ENCODE measurements at places on chromosomes 1 and 21.
A peak's percentile ranks its signal among the peaks of the same experiment; 100 is the strongest.

DNA sequence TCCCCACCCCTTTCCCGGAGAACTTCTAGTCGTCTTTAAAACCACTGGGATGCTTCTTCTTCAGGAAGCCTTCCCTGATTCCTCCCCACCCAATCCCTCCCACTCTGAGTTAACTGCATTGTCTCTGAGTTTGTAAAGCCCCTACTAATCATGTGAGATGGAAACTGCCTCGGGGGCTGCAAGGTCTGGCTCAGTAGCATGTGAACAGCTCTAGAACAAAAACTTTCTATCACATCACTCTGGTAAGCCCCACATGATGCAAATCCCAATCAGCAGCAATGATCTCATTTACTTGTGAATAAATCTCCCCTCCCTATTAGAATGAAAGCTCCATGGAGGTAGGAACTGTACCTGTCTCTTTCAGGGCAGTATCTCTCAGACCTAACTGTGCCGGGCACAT is 141.0 kb upstream of the JUN start:
- no peak overlapping the region for H3K27ac ChIP-seq
- H3K36me3 ChIP-seq, result no peaks in the 10 kb centered on the region
- peaks cover 70% of the 10 kb centered on the region for H3K4me1 ChIP-seq

- DNase-seq, result no peak
- H3K4me1 ChIP-seq, result no peaks in the 10 kb centered on the region
- no peak overlapping the region for H3K4me3 ChIP-seq
- no peaks in the 10 kb centered on the region for H3K36me3 ChIP-seq
- peaks cover 44% of the 10 kb centered on the region for H3K27me3 ChIP-seq
- H3K27ac ChIP-seq, result no peak overlapping the region
These were observed 209.7 kb downstream of the SETD4 start for GRCh38 chr21:35850542-35851103.

DNA sequence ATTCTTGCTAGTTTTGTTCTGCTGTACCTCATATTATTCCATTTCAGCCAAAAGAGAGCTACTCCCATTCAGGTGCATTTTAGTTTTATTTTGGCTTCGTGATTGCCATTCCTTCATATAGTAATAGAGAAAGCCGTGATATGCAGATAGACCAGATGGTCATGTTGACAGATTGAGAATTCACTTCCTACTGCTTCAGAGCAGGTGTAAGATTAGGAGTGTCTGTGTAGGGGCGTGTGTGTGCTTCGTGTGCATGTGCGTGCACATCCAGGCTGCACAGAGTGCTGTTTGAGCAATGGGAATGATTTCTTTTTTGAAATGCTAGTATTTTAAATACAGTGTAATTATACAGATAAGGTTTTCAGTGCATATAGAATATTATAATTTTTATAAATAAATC is 10.3 kb downstream of the NFIA start:
- H3K36me3 ChIP-seq, result peaks cover 48% of the 10 kb centered on the region
- no peak overlapping the region for H3K27ac ChIP-seq
- no peaks in the 10 kb centered on the region for H3K27me3 ChIP-seq
- no peak for DNase-seq
- H3K4me1 ChIP-seq, result peaks cover 42% of the 10 kb centered on the region

GRCh38 chr1:48061162-48062136 is 64.3 kb upstream of the TRABD2B start:
- peak; percentile 78 for DNase-seq
- H3K4me1 ChIP-seq, result no peaks in the 10 kb centered on the region
- no peak overlapping the region for H3K27ac ChIP-seq
- peaks cover under 1% of the 10 kb centered on the region for H3K36me3 ChIP-seq
- no peak overlapping the region for H3K4me3 ChIP-seq
- H3K27me3 ChIP-seq, result no peaks in the 10 kb centered on the region

GRCh38 chr21:43210454-43211071 is 41.8 kb downstream of the CRYAA start:
- H3K4me1 ChIP-seq, result no peaks in the 10 kb centered on the region
- H3K27ac ChIP-seq, result peak overlapping the region; percentile 6

DNA sequence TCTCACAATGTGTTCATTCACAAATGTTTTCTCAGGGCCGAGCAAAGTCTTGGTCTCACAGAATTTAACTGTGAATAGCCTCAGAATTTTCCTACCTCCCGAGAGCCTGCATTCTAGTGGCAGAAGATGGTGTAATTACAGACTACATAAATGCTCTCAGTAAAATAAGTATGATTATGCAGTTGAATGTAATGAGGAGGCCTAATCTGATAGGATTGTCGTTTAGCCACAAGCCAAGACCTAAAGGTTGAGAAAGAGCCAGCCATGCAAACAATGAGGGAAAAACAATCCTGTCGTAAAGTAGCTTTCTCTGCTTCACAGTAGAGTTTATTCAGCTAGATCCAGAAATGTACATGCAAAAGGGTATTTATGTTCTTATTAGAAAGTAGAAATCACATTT is 607.8 kb upstream of the B3GALT2 start:
- H3K36me3 ChIP-seq, result no peaks in the 10 kb centered on the region
- H3K4me1 ChIP-seq, result no peaks in the 10 kb centered on the region
- H3K4me3 ChIP-seq, result no peak overlapping the region
- H3K27me3 ChIP-seq, result no peaks in the 10 kb centered on the region
- DNase-seq, result no peak
- H3K27ac ChIP-seq, result no peak overlapping the region

GRCh38 chr1:159229260-159229885 is 24.7 kb downstream of the ACKR1 start:
- peak overlapping the region; percentile 20 for H3K27ac ChIP-seq
- no peak for DNase-seq
- H3K4me3 ChIP-seq, result no peak overlapping the region
- H3K27me3 ChIP-seq, result no peaks in the 10 kb centered on the region
- peaks cover 27% of the 10 kb centered on the region for H3K4me1 ChIP-seq

DNA sequence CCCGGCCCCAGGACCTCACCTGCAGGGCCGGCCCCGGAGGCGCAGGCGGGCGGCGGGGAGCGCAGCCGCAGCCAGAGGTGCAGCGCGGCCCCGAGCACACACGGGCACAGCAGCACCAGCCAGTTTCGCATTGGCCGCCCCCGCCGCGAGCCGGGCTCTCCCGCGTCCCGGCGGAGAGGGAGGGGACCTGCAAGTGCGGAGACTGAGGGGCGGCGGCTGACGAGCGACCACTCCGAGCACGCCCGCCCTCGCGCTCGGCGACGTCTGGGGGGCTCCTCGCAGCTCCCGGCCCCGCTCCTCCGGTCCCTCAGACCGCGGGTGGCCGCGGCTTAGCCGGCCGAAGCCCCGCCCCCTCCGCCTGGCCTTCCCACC is at the start of gene B3GALNT2:
Gene B3GALNT2 (minus strand): TSS at position 331 of the 372 bp plus-strand sequence. CDS start 200 bp downstream, at position 131.
- peaks cover 6% of the 10 kb centered on the region for H3K36me3 ChIP-seq
- no peaks in the 10 kb centered on the region for H3K27me3 ChIP-seq
- H3K4me3 ChIP-seq, result peak within 1 kb of the TSS; percentile 97
- H3K27ac ChIP-seq, result peak within 1 kb of the TSS; percentile 98
- no peak for DNase-seq

GRCh38 chr1:51963592-51964308 is 26.8 kb downstream of the RAB3B start:
- H3K4me3 ChIP-seq, result no peak overlapping the region
- peaks cover 5% of the 10 kb centered on the region for H3K4me1 ChIP-seq
- H3K27me3 ChIP-seq, result peaks cover 13% of the 10 kb centered on the region
- no peak for DNase-seq

GRCh38 chr21:34623516-34623915 is 8.6 kb upstream of the RCAN1 start:
- H3K27me3 ChIP-seq, result peaks cover 59% of the 10 kb centered on the region
- H3K4me3 ChIP-seq, result no peak overlapping the region
- H3K36me3 ChIP-seq, result no peaks in the 10 kb centered on the region
- H3K27ac ChIP-seq, result no peak overlapping the region

- no peak for DNase-seq
- H3K27me3 ChIP-seq, result no peaks in the 10 kb centered on the region
- H3K36me3 ChIP-seq, result no peaks in the 10 kb centered on the region
- H3K4me3 ChIP-seq, result no peak overlapping the region
- peaks cover 16% of the 10 kb centered on the region for H3K4me1 ChIP-seq
These were observed 9.6 kb downstream of the TENT5C start for GRCh38 chr1:117615474-117615873.

- peak overlapping the region; percentile 33 for H3K4me3 ChIP-seq
- peak overlapping the region; percentile 83 for H3K27ac ChIP-seq
- H3K27me3 ChIP-seq, result no peaks in the 10 kb centered on the region
- peaks cover 30% of the 10 kb centered on the region for H3K4me1 ChIP-seq
These were observed 126.7 kb upstream of the CACHD1 start for GRCh38 chr1:64343105-64343822.

- H3K27me3 ChIP-seq, result no peaks in the 10 kb centered on the region
- no peak overlapping the region for H3K4me3 ChIP-seq
- no peak for DNase-seq
- peaks cover 13% of the 10 kb centered on the region for H3K4me1 ChIP-seq
- H3K36me3 ChIP-seq, result no peaks in the 10 kb centered on the region
- H3K27ac ChIP-seq, result no peak overlapping the region
These were observed 35.5 kb downstream of the MATN1 start for GRCh38 chr1:30687886-30688285.

GRCh38 chr1:10835421-10835820 is 39.0 kb upstream of the CASZ1 start:
- no peak overlapping the region for H3K4me3 ChIP-seq
- no peak overlapping the region for H3K27ac ChIP-seq
- peaks cover 37% of the 10 kb centered on the region for H3K4me1 ChIP-seq
- no peak for DNase-seq
- no peaks in the 10 kb centered on the region for H3K27me3 ChIP-seq
- H3K36me3 ChIP-seq, result no peaks in the 10 kb centered on the region

GRCh38 chr1:106975944-106976343 is 80.5 kb upstream of the PRMT6 start:
- no peaks in the 10 kb centered on the region for H3K36me3 ChIP-seq
- no peak for DNase-seq
- no peak overlapping the region for H3K27ac ChIP-seq
- H3K4me3 ChIP-seq, result no peak overlapping the region
- H3K4me1 ChIP-seq, result peaks cover 11% of the 10 kb centered on the region
- H3K27me3 ChIP-seq, result no peaks in the 10 kb centered on the region

- peaks cover 7% of the 10 kb centered on the region for H3K36me3 ChIP-seq
- no peaks in the 10 kb centered on the region for H3K27me3 ChIP-seq
- H3K27ac ChIP-seq, result no peak overlapping the region
- peaks cover 16% of the 10 kb centered on the region for H3K4me1 ChIP-seq
- DNase-seq, result no peak
- H3K4me3 ChIP-seq, result no peak overlapping the region
These were observed 2.9 kb upstream of the CLIC4 start for GRCh38 chr1:24742090-24742938.

DNA sequence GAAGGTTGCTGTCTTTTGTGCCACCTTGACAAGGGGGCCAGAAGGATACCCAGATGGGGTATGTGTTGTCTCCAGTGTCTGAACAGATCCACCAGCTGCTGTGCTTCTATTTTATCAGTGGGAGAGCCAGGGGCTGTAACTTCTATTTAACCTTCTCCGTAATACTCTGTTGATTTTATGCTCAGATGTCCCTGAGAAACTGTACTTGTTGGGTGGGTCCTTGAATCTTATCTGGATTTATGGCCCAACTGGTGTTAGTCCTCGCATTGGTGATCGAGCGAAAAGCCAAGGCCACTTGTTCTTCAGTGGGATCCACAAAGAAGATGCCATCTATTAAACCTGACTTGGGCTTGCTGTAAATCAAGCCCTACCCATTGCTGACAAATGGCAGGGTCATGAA is 56.4 kb downstream of the ST6GALNAC3 start:
- H3K4me3 ChIP-seq, result no peak overlapping the region
- H3K27me3 ChIP-seq, result no peaks in the 10 kb centered on the region
- no peak for DNase-seq
- H3K4me1 ChIP-seq, result no peaks in the 10 kb centered on the region
- no peaks in the 10 kb centered on the region for H3K36me3 ChIP-seq
- no peak overlapping the region for H3K27ac ChIP-seq

- no peak overlapping the region for H3K4me3 ChIP-seq
- H3K4me1 ChIP-seq, result no peaks in the 10 kb centered on the region
- no peak overlapping the region for H3K27ac ChIP-seq
- peaks cover 65% of the 10 kb centered on the region for H3K36me3 ChIP-seq
- H3K27me3 ChIP-seq, result no peaks in the 10 kb centered on the region
These were observed 9.5 kb downstream of the SCCPDH start for GRCh38 chr1:246733704-246734103.

DNA sequence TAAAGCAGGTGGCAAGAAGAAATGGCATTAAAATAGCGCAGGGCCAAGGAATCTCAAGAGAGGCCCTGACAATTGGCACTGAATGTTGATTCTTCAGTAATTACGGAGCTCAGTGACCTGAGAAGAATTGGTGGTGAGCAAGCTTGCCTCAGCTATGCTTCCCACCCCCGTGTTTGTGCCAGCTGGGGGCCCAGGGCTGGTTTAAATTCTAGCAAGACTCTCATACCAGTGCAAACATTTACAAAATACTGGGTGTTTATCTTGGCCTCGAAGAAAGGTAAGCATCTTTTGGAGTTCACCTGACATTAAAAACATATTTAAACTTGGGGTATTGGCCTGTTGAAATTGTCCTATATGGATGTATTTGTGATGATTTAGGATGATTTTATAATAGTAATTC is 296.7 kb upstream of the USP25 start:
- DNase-seq, result no peak
- H3K4me3 ChIP-seq, result no peak overlapping the region
- peaks cover 6% of the 10 kb centered on the region for H3K4me1 ChIP-seq
- no peak overlapping the region for H3K27ac ChIP-seq

- no peak for DNase-seq
- H3K4me1 ChIP-seq, result no peaks in the 10 kb centered on the region
- H3K27ac ChIP-seq, result peak overlapping the region; percentile 61
- H3K27me3 ChIP-seq, result no peaks in the 10 kb centered on the region
These were observed 34.4 kb downstream of the WNT4 start for GRCh38 chr1:22108339-22109105.

DNA sequence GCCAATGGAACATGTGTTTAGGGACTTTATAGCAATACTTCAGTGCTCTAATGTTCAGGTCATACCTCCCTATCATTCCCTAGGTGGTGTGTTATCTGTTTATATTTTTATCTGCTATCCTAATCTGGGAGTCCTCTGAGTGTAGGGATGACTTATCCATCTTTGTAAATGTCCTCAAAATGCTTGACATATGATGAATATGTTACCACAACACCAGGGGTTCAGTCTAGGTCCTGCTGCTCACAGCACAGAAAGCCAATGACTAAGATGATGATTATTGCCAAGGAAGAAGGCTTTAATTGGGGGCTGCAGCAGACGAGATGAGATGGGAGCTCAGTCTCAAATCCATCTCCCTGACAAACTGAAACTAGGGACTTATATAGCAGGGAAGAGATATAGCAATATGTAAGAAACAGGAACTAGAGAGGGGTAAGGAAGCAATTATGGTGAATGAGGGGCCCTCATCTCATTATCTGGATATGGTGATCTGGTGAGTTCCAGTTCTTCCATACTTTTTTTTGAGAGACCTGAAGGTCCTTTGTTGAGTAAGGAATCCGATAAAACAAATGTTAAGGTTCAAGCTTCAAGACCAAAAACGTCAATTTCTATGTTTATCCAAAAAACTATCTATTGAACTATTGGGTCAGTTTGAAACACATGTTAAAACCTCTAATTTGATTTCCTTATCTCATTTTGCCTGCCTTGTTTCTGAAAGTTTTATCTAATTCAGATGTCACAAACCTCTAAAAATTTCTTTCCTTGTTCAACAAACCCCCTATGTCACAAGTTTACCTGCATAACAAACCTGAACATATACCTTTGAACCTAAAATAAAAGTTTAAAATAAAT is 256.7 kb upstream of the CACYBP start:
- no peaks in the 10 kb centered on the region for H3K27me3 ChIP-seq
- no peak for DNase-seq
- no peaks in the 10 kb centered on the region for H3K4me1 ChIP-seq
- H3K27ac ChIP-seq, result no peak overlapping the region
- no peaks in the 10 kb centered on the region for H3K36me3 ChIP-seq

- no peaks in the 10 kb centered on the region for H3K4me1 ChIP-seq
- no peak for DNase-seq
- no peak overlapping the region for H3K4me3 ChIP-seq
- no peak overlapping the region for H3K27ac ChIP-seq
- peaks cover 18% of the 10 kb centered on the region for H3K36me3 ChIP-seq
These were observed 20.2 kb downstream of the COQ8A start for GRCh38 chr1:226960256-226960655.

All from MCF 10A (cell line).